Urothelium cell line (cell line): ENCODE measurements at places on chromosomes 2 and 18.

- DNase-seq, result no peak
Measured at GRCh38 chr2:3466482-3466863, 52.9 kb downstream of the ADI1 start.

- no peak for DNase-seq
Measured at GRCh38 chr18:76219023-76219422, 276.0 kb downstream of the ZNF516 start.

DNA sequence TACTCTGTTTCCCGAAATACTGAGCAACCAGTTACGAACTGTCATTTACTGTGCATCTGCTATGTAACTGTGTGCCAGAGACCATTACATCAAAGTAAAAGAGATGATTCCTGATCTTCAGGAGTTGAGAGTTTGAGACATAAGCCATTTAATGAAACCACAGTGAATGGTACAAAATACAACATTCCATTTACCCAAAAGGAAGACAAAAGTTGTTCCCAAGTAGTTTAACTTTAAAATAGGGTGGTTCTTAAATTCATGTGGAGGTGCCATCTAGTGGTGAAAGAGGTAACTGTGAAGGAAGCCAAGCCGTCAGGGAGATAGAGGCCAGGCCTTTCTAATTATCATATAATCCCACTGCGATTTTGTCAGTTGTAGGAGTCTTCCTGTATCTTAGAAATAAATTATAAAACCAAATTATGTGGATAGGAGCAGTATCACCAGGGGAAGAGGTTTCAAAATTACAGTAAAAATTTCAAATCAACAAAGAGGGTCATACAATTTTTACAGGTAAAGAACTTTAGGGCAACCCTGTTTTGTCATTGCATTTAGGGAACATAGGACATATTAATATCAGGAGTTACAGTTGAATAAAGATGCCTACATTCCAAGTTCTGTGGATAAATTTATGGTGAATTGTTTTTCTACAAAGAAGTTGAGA lies 67.7 kb downstream of the EPAS1 start:
- peak; percentile 58 for DNase-seq

- DNase-seq, result no peak
Measured at GRCh38 chr2:53802617-53803151, 15.8 kb downstream of the ERLEC1 start.

- DNase-seq, result no peak
Measured at GRCh38 chr2:191358325-191359025, 113.3 kb downstream of the MYO1B start.

DNA sequence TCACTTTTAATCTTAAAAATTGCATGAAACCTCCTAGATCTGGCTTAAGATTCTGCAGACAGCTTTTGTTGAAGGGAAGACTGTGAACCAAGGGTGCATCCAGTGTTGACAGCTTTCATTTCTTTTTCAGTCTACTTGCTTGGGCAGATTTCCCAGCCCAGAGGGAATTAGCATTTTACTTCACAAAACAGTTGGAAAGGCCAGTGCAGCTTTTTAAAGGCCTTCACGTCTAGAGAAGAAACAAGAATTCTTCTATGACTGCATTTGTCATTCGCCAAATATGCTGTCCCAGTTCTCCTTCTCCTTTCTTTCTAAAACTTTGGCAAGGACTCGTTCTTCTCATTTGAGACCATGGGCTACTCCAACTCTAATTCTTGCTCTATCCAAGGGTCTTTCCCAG lies 17.4 kb downstream of the NTSR2 start:
- no peak for DNase-seq

GRCh38 chr18:34871435-34871834 lies 161.3 kb downstream of the DTNA start:
- DNase-seq, result no peak

GRCh38 chr2:14633061-14633460 lies 544 bp downstream of the LRATD1 start:
- no peak for DNase-seq

DNA sequence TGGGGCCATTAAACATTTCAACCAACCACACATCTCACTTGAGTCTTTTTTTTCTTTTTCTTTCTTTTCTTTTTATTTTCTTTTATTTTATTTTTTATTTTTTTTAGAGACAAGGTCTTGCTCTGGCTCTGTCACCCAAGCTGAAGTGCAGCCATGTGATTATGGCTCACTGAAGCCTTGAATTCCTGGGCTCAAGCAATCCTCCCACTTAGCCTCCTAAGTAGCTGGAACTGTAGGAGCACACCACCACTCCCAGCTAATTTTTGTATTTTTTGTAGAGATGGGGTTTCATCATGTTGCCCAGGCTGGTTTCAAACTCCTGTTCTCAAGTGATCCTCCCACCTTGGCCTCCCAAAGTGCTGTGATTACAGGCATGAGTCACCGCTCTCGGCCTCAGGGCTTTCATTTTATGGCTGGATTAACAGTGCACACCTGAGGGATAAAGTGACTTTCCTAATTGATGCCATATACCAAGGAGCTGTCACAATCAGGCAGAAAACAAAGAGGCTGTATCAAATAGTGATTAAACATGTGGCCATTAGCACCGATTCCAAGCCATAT lies 21.5 kb downstream of the KIAA2012 start:
- DNase-seq, result no peak

DNA sequence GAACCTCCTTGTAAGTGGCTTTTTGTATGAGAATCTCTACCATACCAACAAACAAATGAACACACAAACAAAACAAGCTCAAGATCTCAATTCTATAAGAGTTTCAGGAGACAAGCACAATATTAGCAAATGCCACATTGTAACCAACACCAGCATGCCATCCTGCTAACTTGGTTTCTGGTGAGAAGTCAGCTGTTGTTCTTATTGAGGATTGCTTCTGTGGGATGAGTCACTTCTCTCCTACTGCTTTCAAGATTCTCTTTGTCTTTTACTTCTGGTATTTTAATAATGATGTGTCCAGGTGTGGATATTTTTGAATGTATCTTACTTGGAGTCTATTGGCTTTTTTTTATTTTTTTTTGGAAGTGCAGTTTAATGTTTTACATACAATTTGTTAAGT lies 131.7 kb downstream of the BCL2L11 start:
- no peak for DNase-seq

DNA sequence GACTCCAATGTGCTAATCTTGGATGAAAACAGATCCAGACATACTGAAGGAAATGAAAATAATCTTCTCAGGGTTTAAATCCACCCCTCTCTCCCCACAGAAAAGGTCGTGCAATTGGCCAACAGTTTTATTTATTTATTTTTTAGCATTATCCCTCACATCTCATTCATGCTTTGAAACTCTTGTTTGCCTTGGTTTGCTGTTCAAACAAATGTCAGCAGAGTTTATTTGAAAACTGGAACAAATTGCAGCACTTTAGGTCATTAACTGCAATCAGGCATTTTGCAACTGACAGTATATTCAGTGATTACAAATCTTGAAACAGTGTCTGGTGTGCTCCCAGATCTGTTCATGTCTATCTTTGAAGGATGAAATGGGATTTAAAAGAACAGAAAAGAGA lies 220.6 kb downstream of the SLC4A10 start:
- DNase-seq, result no peak

DNA sequence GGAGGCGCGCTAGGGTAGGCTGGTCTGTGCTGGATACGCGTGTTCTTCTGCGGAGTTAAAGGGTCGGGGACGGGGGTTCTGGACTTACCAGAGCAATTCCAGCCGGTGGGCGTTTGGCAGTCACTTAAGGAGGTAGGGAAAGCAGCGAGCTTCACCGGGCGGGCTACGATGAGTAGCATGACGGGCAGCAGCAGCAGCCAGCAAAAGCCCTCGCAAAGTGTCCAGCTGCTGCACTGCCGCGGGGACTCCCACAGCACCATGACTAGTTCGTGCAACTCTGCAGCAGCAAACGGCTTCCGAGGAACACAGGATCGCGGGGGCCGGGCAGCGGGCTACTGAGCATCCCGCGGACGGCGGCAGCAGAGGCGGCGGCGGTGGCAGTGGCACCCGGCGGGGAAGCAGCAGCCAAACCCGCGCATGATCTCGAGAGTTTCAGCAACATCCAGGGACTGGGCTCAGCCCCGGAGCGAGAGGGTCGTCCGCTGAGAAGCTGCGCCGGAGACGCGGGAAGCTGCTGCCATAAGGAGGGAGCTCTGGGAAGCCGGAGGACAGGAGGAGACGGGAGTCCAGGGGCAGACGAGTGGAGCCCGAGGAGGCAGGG lies 368 bp downstream of the TMEFF2 start:
- DNase-seq, result no peak

GRCh38 chr18:23722646-23723045 lies 33.4 kb downstream of the LAMA3 start:
- no peak for DNase-seq

DNA sequence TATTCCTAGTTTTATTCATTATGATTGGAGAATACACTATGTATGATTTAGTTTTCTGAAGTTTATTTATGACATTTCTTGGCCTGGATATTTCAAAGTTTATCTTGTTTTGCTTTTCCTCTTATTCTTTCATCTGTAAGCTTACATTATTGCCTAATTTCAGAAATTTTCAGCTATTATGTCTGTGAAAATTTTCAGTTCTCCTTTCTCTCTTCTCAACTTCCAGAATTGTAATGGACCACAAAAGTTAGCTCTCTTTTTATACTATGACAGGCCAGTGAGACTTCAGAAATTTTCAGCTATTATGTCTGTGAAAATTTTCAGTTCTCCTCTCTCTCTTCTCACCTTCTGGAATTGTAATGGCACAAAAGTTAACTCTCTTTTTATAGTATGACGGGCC lies 97.2 kb upstream of the SCN7A start:
- DNase-seq, result no peak

- no peak for DNase-seq
Measured at GRCh38 chr18:74217476-74218143, 69.3 kb downstream of the TIMM21 start.

DNA sequence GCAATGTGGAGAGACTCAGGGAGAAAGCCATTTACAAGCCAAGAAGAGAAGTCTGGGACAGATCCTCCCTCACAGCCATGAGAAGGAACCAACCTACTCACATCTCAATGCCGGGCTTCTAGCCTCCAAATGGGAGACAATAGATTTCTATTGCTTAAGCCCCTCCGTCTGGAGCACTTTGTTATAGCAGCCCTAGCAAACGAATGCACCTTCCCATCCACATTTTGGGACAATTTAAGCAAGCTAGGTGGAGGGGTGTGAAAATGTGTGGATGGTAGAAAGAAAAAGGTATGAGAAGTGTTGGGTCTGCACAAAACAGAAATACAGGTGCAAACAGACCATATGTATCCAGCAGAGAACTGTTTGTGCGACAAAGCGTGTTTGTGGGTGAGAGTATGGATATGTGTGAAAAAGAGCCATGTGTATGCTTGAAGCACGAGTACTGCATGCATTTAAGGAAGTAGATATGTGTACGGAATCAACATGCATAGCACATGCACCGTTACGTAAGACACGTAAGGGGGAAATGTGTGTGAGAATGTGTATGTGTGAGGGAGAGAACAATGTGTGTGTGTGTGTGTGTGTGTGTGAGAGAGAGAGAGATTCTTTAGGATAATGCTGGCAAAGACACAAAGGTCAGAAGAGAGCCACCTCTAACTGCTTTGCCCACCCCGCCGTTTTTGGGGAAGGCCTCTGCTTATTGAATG lies 13.1 kb upstream of the E2F6 start:
- DNase-seq, result no peak

DNA sequence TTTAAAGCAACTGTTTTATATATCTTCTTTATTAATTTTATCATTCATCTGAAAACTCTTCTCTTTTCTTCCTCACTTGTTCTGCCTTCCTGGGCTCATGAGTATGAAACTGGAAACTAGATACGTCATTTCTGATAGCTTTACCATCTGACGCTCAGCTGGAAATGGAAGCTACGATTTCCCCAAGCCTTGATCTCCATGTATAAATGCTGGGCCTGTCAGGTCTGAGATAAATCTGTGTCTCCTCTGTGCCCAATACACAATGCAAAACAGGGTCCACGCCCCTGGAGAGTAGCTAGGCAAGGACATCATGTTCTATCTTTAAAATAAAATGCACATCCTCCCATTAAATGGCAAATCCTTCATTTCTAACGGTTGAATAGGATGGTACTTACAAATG lies 238.4 kb downstream of the AFF3 start:
- DNase-seq, result no peak

GRCh38 chr18:46182633-46183358 lies 78.6 kb downstream of the HAUS1 start:
- DNase-seq, result no peak

- DNase-seq, result no peak
Measured at GRCh38 chr18:75745147-75745546, 317.6 kb upstream of the SMIM21 start.

GRCh38 chr2:238489896-238490295 lies 63.2 kb downstream of the ASB1 start:
- no peak for DNase-seq
